ENCODE measurements at places on chromosomes 12 and 14.
A peak's percentile ranks its signal among the peaks of the same experiment; 100 is the strongest.

GRCh38 chr14:49483268-49483667 lies 102.9 kb downstream of the RPS29 start:
- DNase-seq, result no peak

GRCh38 chr14:51167587-51168214 lies 72.3 kb upstream of the TMX1 start:
- no peak for DNase-seq

DNA sequence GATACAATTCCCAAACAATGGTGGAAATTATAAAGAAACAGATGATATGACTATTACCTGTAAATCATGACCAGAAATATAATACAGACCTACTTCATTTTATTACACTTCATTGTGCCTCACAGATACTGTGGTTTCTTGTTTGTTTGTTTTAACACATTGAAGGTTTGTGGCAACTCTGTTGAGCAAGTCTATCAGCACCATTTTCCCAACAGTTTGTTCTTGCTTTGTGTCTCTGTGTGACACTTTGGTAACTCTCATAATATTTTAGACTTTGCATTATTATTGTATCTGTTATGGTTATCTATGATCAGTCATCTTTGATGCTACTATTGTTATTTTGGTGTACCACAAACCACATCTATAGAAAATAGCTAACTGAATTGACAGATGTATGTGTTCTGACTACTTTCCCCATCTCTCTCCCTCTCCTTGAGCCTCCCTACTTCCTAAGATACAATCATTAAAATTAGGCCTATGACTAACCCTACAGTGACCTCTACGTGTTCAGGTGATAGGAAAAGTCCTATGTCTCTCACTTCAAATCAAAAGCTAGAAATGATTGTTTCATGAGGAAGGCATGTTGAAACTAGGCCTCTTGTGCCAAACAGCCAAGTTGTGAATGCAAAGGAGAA lies 49.1 kb downstream of the FBXO33 start:
- no peak for DNase-seq

DNA sequence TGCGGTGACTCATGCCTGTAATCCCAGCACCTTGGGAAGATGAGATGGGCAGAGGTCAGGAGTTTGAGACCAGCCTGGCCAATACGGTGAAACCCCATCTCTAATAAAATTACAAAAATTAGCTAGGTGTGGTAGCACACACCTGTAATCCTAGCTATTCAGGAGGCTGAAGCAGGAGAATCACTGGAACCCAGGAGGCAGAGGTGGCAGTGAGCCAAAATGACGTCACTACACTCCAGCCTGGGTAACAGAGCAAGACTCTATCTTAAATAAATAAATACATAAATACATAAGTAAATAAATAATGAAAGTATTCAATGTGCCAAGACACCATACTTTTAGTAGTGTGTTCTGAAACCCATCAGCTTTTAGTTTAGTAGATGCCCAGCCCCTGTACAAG lies 308.1 kb upstream of the FLRT2 start:
- DNase-seq, result no peak

DNA sequence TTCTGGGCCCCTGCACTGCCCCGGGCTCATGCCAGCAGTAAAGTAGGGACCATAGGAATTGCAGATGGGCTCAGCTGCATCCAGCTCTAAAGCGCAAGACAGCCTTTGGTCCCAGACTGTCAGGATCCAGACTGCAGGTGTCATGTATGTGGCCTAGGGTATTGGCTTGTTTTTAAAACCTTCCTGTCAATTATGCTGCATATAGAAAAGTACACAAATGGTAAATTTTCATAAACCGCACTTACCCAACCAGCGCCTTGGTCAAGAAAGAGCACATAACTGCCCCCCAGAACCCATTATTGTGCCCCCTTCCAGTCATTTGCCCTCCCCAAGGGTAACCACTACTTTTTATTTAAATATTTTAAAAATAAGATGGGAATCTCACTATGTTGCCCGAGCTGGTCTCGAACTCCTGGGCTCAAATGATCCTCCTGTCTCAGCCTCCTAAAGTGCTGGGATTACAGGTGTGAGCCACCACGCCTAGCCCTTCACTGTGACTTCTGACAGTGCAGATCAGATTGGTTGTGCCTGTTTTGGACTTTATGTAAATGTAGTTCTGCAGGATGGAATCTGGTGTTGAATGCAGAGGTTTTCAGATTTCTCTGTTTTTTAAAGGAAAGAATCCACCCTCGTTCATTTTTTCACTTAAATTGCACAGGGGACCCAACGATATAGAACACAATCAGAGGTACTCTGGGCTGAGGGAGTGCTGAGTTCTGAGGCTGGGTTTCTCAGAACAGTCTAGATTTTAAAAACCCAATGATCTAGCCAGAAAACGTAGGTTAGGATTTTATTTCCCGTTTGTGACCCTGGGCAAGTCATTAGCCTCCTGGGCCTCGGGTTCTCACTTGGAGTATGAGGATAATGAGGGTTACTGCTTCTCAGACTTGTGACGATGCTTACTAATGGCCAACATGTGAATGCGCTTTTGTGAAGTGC lies 6.7 kb downstream of the NR4A1 start:
- no peak for DNase-seq

GRCh38 chr12:51820526-51821439 lies 27.7 kb downstream of the FIGNL2 start:
- DNase-seq, result peak; percentile 45
